Skin of body (tissue), 3 donors: ENCODE measurements at places on chromosomes 7 and 10.

DNA sequence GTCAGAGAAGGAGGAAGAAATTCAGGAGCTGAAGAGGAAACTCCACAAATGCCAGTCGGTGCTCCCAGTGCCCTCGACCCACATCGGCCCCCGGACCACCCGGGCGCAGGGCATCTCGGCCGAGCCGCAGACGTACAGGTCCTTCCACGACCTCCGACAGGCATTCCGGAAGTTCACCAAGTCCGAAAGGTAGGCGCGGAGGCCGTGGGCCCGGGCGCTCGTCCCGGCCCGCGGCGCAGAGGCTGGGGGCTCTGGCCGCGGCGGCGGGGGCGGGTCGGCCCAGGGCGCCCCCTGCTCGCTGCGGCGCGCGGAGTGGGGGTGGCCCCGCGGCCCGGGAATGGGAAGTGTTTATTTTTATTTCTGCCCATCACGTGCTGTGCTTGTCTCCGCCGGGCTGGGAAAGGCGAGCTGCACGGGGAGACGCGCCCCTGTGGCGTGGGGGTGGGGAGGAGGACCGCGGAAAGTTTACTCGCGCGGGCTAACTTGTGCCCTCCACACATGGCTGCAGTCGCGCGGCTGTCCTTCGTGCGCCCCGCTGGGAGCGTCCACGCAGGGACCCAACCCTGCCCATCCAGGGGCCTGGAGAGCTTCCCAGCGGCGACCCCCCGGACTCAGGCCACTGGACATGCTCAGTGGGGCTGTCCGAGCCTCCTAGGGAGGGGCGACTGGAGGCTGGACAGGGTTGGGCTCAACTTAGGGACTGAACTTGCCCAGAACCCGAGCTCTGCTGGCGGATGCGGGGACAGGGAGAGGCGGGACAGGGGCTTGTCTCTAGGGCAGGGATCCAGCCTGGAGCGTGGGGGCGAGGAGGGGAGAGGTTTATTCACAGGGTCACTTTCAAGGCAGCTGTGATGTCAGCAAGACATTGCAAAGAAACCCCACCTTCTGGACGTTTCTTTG lies 82.6 kb upstream of the PRKG1 start:
- no peak for DNase-seq

- no peak for DNase-seq
Observed at GRCh38 chr10:49600781-49601400, 9.2 kb upstream of the SLC18A3 start.

DNA sequence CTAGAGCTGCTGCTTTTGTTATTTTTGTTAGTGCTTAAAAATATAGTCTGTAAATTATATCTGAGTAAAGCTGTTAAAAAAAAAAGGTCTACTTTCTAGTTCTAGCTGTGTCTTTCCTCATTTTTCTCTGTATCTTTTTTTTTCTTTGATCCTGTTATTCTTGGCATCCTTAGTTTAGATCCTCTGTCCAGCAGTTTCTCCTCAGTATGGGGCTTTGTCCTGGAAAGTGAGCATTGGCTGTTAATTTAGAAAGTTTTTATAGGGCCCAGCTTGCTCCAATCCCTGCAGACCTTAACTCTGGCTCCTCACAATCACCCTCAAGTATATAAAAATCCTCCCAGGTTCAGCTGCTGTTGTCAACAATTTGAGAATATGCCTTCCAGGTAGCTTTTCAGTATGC lies 23.5 kb downstream of the DDX50 start:
- no peak for DNase-seq

DNA sequence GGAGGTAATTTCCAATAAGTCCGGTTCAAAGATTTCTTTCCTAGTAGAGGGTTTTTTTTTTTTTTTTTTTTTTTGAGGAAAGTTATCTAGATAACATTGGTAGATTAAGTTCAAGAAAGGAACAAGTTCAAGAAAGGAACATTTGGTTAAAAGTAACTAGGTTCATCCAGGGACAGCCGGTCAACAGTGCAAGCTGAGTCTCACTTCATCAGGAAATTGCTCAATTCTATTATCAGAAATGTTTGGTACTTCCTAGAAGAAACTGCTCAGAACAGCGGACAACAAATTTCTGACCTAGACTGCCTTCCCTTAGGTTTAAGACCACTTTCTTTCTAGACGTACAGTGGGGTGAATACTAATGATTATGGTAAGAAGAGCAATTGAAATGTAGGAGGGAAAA lies 3.7 kb upstream of the IL2RA start:
- no peak for DNase-seq

DNA sequence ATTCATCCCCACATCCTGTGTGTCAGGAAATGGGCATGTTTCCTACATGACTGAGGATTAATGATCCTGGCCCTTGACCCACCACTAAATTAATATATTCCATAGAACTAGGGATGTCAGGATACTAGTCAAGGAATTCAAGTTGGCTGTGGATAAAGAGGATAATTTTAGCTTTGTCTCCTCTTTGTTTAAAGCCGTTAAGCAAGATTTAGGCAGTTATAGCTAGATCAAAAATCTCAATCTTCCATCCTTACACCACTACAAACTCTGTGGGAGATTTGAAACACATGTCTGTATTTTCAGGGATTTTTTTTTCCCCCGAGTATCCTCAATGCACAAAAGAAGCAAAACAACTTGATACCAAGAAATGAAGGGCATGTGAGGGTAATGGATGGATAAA lies 417.1 kb downstream of the MAGI2 start:
- no peak for DNase-seq

DNA sequence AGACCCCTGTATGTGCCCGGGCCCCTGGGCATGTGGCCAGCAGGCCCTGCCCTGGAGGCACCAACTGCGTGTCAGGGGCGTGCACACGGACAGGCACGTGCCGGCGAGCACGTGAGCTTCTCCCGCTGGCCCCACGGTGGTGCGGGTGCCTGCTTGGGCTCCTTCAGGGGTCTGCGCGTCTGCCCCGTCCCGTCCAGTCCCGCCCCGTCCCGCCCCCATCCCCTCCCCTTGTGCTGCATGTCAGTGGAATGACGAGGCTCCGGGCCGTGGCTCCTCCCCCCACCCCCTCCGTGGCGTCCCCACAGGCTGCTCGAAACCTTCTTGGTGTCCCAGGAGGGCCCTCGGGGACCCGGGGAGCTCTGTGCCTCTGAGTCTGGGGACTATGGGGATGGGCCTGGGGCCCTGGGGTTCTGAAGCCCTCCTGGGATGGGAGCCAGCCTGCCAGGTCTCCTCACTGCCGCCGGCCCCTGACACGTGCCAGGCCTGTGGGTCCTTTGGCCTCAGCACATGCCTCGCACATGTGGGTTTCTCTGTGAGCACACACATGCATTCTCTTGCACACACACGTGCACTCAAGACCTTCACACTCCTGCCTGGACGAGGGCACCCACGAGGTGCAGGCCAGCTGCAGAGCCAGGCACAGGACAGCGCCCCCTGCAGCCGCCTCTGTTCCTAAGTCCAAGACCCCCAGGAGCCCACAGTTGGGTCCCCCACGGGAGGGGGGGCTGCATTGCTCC lies 27.5 kb upstream of the AMZ1 start:
- no peak for DNase-seq

DNA sequence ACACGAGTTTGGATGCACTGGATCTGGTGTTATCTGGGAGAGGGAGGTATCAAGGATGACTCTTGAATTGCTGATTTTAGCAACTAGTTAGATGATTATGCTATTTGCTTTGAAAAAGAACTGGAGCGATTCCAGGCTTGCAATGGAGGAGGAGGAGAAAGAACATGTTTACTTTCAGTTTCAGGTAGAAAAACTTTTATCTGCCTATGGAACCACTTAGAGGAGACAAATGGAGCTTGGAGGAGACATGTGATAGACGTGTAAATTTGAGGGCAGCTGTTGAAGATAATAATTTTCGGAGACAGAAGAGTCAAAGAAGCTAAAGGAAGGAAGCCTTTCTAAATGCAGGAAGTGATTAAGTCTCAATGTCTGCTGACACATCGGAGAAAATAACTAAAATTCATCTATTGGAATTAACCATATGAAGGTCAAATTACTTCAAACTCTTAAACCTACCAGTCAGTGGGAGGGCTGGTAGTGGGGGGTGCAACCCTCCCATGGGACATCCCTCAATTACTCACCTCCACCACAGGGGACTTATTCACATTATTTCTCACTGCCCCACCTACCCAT lies 56.4 kb upstream of the GNAI1 start:
- no peak for DNase-seq

GRCh38 chr7:80736371-80737125 lies 98.1 kb downstream of the CD36 start:
- DNase-seq: no peak

GRCh38 chr7:27066148-27066547 lies 29.7 kb downstream of the HOXA1 start:
- DNase-seq: no peak

DNA sequence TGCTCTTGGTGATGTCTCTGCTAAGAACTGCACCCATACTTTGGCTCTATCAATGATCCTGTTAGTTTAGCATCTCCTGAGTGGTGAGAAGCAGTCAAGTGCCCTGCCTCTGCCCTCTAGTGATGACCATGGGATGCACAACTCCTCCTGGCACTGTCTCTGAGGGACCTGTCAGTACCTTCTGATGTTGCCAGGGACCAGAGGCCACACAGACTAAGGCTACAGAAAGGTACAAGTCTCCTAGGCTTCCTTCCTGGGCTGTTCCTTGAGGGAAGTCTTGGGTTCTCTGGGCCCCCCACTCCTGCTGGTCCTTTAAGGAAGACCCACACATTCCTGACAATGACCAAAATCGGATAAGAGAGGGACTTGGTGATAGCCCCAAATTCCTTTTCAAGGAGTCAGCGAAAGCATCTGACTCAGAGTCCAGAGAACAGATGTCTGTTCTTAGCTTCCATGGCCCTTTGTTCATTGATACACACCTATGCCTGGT lies 15.3 kb downstream of the NKX2-3 start:
- DNase-seq: no peak

DNA sequence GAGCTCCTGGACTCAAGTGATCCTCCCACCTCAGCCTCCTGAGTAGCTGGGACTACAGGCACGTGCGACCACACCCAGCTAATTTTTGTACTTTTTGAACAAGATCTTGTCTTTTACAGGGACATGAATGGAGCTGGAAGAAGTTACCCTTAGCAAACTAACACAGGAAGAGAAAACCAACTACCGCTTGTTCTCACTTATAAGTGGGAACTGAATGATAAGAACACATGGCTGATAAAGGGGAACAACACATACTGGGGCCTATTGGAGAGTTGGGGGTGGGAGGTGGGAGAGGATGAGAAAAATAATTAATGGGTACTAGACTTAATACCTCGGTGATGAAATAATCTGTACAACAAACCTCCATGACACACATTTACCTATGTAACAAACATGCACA lies 70.9 kb upstream of the INHBA start:
- DNase-seq: no peak

GRCh38 chr7:70533614-70534013 lies 598.3 kb upstream of the GALNT17 start:
- no peak for DNase-seq

- DNase-seq: no peak
Observed at GRCh38 chr7:154967401-154967955, 35.4 kb downstream of the PAXIP1 start.

DNA sequence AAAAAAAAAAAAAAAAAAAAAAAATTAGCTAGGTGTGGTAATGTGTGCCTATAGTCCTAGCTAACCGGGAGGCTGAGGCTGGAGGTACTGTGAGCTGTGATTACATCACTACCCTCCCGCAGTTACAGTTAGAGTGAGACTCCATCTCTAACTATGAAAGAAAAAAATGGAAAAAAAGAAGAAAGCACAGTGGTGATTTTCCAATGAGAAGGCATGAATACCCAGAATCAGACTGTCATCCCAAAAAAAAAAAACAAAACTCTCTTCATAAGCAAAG lies 269.9 kb upstream of the MKLN1 start:
- no peak for DNase-seq

GRCh38 chr10:116554628-116555027 lies 8.9 kb downstream of the PNLIP start:
- no peak for DNase-seq

DNA sequence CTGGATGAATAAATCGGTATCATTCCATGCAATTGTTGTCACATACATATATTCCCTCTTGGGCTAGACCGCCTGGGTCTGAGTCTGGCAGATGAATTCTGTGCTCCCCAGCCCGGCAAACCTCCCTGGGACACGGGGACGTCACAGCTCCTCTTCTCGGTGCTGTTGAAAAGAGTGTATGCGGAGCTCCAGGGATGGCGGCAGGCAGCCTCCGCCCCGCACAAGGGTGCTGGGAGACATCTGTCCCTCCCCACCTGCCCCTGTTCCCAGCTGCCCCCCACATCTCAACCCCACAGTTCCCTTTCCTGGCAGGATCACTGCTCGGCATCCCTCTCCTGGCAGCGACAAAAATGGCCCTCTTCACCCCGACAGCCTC lies 32.1 kb downstream of the PRKAG2 start:
- no peak for DNase-seq

- DNase-seq: no peak
Observed at GRCh38 chr7:82567356-82567755, 123.8 kb upstream of the CACNA2D1 start.

- peak; percentile 25 for DNase-seq
Observed at GRCh38 chr7:43164757-43165156, 52.3 kb downstream of the HECW1 start.

GRCh38 chr10:74022926-74023629 lies 25.2 kb downstream of the VCL start:
- DNase-seq: no peak

DNA sequence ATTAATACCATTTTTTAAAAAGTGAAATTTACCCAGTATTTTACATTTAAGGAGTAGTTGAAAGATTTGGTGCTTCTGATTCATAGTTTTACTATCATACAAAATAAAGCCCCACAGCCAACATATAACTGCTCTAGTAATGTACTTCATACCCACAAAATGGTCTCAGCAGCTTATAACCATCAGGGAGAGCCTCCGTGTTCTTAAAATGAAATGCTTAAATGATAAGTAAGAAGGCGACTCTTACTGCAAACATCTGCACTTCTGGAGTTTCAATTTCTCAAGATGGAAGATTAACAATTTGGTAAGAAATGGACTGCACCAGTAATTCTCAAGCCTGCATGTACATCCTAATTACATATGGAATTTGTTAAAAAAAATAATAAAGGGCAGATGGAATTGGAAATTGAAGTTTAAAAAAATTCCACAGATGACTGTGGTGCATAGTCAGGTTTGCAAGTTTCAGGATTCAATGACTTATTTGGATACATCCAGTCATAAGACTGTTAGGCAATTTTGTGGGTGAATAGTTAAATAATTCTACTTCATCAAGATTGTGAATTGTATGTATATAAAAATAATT lies 461.0 kb downstream of the KIF20B start:
- DNase-seq: no peak

DNA sequence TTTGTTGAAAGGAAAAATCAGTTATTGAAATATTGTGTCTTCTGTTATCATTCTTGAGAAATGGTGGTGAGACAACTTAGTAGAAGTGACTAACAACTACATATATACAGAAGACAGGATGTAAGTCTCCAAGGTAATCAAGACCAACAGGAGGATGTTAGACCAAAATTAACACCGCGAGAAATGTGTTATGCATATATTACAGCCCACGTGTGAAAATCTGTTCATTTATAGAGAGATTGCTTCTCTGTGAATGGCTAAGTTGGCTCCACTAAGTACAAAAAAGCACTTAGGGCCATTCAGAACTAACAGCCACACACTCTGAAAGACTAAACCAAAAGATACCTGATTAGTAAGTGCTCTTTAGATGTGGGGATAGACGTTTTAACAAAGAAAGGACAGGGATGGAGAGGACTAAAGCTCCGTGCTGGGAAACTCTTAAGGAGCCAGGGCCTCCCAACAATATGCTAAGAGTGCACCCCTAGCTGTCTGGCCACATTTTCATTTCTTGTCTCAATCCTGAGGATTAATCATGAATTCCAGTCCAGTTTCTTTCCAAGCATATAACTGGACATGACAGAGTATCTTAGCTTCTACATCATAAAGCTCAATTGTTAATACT lies 26.5 kb downstream of the HDAC9 start:
- DNase-seq: no peak
